A549 treated with DMSO at 1 μM for 4 hours (cell line): ENCODE measurements at places on chromosomes 2 and 18. TPM values are rescaled to one million over a fixed set of nuclear protein-coding genes. Genes with fewer than 3 reads are reported as not detected.

The SERPINB10 gene
- total RNA-seq: 0.22 TPM in 1 of 5 replicates, not detected in the others

The TMEM178A gene
- 0.10 to 0.17 TPM (median 0.15 TPM) in 4 of 5 replicates, not detected in the other for total RNA-seq

The PPM1B gene
- total RNA-seq: 26.2 to 34.7 TPM (median 32.9 TPM) in 5 replicates

The ZCCHC2 gene
- total RNA-seq: 8.8 to 10.5 TPM (median 10.0 TPM) in 5 replicates

The TWSG1 gene
- total RNA-seq: 14.7 to 21.3 TPM (median 19.2 TPM) in 5 replicates

The STON1 gene
- total RNA-seq: 0.24 to 0.46 TPM (median 0.38 TPM) in 5 replicates

The GPBAR1 gene
- total RNA-seq: 0.07 to 0.23 TPM (median 0.15 TPM) in 5 replicates

The RAD51AP2 gene
- total RNA-seq: not detected in 5 replicates

The GAL3ST2 gene
- total RNA-seq: 0.23 to 0.40 TPM (median 0.34 TPM) in 4 of 5 replicates, not detected in the other

The CDKL4 gene
- not detected in 5 replicates for total RNA-seq

The KIAA2012 gene
- total RNA-seq: not detected in 5 replicates

The KIF5C gene
- total RNA-seq: 0.29 to 0.60 TPM (median 0.36 TPM) in 5 replicates

The COLEC12 gene
- 0.03 to 0.06 TPM (median 0.05 TPM) in 4 of 5 replicates, not detected in the other for total RNA-seq

The SFXN5 gene
- 13.5 to 17.9 TPM (median 17.2 TPM) in 5 replicates for total RNA-seq

The VWA3B gene
- 0.10 TPM in 1 of 5 replicates, not detected in the others for total RNA-seq

The TMEM37 gene
- 1.6 to 2.0 TPM (median 1.9 TPM) in 5 replicates for total RNA-seq

The RBKS gene
- 6.5 to 8.8 TPM (median 7.3 TPM) in 5 replicates for total RNA-seq

The GPN1 gene
- total RNA-seq: 57.5 to 64.5 TPM (median 60.4 TPM) in 5 replicates

The SLC9A4 gene
- not detected in 5 replicates for total RNA-seq

The RGPD5 gene
- total RNA-seq: 5.3 to 11.6 TPM (median 8.0 TPM) in 5 replicates

The DHRS9 gene
- 2.4 to 3.9 TPM (median 3.1 TPM) in 5 replicates for total RNA-seq

The RUFY4 gene
- not detected in 5 replicates for total RNA-seq

The MC5R gene
- not detected in 5 replicates for total RNA-seq

The FTCDNL1 gene
- 2.2 to 3.0 TPM (median 2.6 TPM) in 5 replicates for total RNA-seq

The CTNNA2 gene
- total RNA-seq: 0.17 to 0.52 TPM (median 0.22 TPM) in 5 replicates

The OBSL1 gene
- total RNA-seq: 17.7 to 24.2 TPM (median 20.1 TPM) in 5 replicates

The HMSD gene
- total RNA-seq: 0.23 to 1.9 TPM (median 0.35 TPM) in 4 of 5 replicates, not detected in the other

The IDH1 gene
- 76.5 to 91.8 TPM (median 84.6 TPM) in 5 replicates for total RNA-seq

The IL1RL1 gene
- 0.84 to 1.6 TPM (median 1.1 TPM) in 5 replicates for total RNA-seq

The KCNG3 gene
- total RNA-seq: 0.74 to 1.3 TPM (median 0.89 TPM) in 5 replicates

The KCNIP3 gene
- total RNA-seq: 0.89 to 2.1 TPM (median 1.6 TPM) in 5 replicates

The SERPINB11 gene
- total RNA-seq: 0.07 to 0.08 TPM in 2 of 5 replicates, not detected in the others

The UCN gene
- total RNA-seq: 0.55 to 2.6 TPM (median 1.8 TPM) in 5 replicates

The CCDC148 gene
- 0.13 to 0.55 TPM (median 0.38 TPM) in 5 replicates for total RNA-seq

The PLEKHA3 gene
- total RNA-seq: 11.1 to 23.9 TPM (median 18.3 TPM) in 5 replicates

The SALL3 gene
- total RNA-seq: not detected in 5 replicates

The CYRIA gene
- 0.14 to 0.23 TPM (median 0.22 TPM) in 5 replicates for total RNA-seq

The TSGA10 gene
- 1.5 to 7.1 TPM (median 4.2 TPM) in 5 replicates for total RNA-seq

The MYO5B gene
- total RNA-seq: 12.4 to 14.9 TPM (median 13.0 TPM) in 5 replicates

The MATN3 gene
- total RNA-seq: 8.9 to 15.9 TPM (median 12.6 TPM) in 5 replicates

The L3MBTL4 gene
- 0.07 to 0.08 TPM in 2 of 5 replicates, not detected in the others for total RNA-seq
